Stomach (tissue), 19 donors: ENCODE measurements at places on chromosomes 6 and 20. TPM values are rescaled to one million over a fixed set of nuclear protein-coding genes. Genes with fewer than 3 reads are reported as not detected.

The CLPSL2 gene
- total RNA-seq: not detected

DNA sequence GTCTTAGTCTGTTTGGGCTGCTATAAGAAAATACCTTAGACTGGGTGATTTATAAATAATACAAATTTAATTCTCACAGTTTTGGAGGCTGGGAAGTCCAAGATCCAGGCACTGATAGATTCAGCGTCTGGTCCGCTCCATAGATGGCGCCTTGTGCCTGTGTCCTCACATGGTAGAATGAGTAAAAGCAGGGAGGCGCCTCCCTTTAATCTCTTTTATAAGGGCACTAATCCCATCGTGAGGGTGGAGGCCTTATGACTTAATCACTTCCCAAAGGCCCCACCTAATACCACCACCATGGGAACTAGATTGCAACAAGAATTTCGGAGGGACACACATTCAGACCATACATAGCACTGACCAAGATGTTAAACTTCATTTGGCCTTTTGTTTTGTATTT, 91.2 kb upstream of the TMEM181 start:
- DNase-seq: no peak

DNA sequence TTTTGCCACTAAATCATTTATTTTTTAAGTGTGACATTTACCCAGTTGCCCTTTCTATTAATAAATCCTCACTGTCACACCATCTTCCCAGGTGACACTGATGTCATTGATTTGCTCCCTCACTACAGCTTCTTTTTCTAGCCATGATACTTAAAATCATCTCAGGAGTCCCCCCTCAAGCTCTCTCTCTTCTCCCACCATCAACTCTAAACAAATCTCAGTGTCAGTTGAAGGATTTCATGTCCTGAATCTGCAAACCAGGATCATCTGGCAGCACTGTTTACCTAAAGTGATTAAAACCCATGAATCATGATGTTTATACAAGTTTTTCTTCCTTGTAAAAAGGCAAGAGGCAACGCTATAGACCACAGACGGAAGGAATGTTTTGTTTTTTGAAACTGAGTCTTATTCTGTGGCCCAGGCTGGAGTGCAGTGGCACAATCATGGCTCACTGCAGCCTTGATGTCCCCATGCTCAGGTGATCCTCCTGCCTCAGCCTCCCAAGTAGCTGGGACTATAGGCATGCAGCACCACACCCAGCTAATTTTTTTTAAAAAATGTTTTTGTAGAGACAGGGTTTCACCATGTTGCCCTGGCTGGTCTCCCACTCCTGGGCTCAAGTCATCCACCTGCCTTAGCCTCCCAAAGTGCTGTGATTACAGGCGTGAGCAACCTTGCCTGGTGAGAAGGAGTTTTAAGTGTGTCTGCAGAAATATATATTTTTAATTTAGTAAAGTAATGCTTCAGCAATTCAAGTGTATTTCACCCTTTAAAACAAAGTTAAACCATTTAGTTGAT, 30.1 kb upstream of the SH3BGRL2 start:
- no peak for DNase-seq

- DNase-seq: no peak
These were observed 15.8 kb downstream of the TRAPPC3L start for GRCh38 chr6:116529466-116530290.

The NFATC2 gene
- 7.0 TPM for total RNA-seq

The GPR31 gene
- not detected for total RNA-seq

GRCh38 chr6:19713411-19713810, 123.8 kb upstream of the ID4 start:
- DNase-seq: no peak

DNA sequence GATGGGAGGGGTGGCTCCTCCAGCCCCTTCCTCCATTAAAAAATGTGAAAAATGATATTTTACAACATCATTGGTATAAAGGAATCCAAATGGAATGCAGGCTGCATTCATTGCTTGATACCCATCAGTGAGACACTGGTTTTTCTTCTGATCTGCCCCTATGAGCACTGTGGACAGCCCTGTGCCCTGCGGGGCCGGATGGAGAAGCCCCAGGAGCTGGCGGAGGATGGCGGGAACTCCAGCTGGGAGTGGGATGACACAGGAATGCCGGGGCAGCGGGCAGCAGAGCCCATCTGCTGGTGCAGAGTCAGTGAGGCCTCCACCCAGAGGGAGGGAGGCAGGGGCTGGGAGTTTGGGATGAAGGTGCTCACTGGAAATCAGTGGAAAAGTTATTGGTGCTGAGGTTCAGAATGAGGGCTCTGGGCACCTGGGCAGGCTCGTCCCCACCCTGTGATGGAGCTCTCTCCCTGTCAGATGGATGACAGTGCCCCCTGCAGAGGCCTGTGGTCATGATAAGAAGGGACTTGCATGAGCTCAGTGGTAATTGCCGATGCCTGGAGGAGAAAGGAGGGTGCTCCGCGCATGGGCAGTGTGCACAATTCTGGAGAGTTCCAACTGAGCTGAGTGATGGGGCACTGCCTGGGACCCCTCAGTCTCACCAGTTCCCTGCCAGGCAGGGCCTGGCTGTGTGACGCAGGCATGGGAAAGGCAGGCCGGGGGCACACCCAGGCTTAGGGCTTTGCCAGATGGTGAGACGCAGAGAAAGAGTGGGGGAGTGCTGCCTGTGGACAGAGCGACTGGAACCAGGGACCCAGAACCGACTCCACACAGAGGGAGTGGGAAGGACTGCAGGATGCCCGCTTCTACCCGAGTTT, 23.2 kb downstream of the CTCFL start:
- no peak for DNase-seq

The SYNGAP1 gene
- total RNA-seq: 4.6 TPM

- DNase-seq: no peak
These were observed 105.1 kb downstream of the JPH2 start for GRCh38 chr20:44081888-44082287.

The DHX16 gene
- 37.4 TPM for total RNA-seq

- DNase-seq: no peak
These were observed 18.7 kb upstream of the MEI4 start for GRCh38 chr6:77633993-77634715.

GRCh38 chr20:33169176-33169794, 1.3 kb downstream of the BPIFA2 start:
- no peak for DNase-seq

DNA sequence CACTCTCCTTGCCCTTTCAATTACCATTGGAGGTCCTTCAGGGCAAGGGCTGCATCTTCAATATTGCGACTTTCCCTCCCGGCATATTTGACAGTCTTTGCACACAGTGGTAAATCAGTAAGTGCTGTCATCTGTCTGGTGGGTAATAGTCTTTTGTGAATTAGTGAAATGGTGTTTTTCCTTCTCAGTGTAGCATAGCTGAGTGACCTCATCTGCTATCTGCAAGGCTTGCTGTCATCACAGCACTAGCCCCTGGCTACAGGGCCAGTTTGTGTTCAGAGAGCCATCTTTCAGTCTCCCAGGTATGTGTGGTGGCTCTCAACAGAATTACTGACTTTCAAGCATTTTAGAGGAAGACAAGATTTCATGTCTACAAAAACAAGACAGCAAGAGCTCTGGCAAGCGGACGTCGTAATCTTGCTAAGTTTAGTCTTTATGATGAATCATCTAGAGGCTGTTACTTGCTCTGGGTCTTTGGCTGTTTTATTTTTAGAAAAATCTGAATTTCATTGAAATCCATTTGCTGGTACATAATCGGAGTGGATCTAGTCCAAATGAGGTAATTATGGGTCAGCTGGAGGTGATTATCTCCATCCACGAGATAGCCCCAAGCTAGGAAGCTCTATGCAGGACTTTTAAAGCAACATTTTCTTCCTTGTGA, 528.9 kb downstream of the EPM2A start:
- DNase-seq: no peak

DNA sequence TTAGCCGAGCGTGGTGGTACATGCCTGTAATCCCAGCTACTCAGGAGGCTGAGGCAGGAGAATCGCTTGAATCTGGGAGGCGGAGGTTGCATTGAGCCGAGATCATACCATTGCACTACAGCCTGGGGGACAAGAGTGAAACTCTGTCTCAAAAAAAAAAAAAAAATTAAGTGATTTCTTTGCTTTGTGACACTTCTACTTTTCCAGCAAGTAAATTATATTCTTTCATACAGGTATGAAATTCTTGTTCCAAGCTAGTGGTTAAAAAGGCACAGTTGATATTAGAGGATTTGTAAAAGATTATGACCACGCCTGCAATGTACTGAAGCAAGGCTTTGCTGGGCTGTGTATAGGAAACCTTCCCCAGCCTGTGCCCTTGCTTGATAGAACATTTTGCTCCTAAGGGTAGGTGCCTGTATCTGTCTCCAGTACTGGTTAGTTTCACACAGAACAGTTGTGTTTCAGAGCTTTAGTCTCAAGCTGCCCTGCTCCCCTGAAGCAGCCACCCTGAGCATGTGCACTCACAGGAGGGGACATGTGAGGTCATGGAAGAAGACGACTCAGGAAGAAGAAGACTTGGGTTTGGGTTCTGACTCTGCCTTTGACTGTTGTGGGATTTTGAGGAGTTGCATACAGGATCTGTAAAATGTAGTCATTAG, 10.2 kb downstream of the PTPN1 start:
- DNase-seq: no peak

The MYL9 gene
- 258 TPM for total RNA-seq

The TREM1 gene
- total RNA-seq: 1.7 TPM

DNA sequence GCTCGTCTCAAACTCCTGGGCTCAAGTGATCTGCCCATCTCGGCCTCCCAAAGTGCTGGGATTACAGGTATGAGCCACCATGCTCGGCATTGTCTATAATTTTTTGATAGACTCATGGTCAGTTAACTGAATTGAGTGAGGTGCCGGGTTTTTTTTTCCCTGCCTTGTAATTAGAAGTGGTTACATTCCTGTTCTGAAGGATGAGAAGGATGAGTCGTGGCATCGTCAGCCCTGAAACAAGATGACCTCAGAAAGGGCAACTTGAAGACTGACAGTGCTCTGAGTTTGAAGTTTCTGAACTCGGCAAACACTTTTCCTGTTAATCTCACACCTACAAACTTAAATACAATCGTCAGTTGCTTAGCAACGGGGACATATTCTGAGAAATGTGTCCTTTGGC, 158.7 kb upstream of the PDE10A start:
- no peak for DNase-seq

The GDAP1L1 gene
- 1.5 TPM for total RNA-seq

DNA sequence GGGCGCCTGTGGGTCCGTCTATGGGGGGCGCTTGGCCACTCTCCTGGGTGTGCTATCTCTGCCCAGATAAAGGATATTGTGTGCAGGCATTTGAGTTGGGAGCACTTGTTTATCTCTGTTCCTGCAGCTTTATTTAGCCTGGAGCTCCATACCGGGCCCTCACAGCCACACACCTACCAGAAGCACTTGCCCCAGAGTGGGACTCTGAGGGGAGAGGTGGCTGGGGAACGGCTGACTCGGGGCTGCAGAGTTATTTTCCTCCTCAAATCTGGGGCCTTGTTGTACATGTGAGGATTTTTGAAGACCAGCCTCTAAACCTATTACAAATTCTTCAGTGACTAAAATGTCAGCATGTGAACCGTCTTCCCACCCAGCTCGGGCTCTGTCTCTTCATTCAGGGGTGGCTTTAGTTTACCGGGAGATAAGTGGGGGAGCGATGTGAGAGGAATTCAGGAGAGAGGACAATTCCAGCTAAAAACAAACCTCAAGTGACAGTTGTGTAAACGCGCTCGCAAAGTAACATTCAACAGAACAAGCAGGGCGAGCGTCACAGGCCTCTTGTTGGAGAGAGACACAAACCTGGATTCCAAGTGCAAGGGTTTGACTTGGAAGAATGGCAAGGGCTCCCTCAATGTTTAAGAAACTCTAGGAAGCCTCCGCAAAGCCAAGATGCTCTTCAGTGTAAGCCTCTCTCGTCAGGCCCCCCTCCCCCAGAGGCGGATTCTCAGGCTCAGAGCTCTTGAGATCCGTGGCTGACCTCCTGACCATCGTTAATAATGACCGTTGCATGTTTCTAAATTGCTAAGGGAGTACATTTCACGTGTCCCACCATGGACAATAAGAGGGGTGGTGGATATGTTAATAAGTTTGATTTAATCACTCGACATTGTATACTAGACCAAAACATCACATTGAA, 548.9 kb downstream of the QKI start:
- DNase-seq: no peak

- DNase-seq: no peak
These were observed 15.1 kb upstream of the FOXC1 start for GRCh38 chr6:1594445-1595200.

DNA sequence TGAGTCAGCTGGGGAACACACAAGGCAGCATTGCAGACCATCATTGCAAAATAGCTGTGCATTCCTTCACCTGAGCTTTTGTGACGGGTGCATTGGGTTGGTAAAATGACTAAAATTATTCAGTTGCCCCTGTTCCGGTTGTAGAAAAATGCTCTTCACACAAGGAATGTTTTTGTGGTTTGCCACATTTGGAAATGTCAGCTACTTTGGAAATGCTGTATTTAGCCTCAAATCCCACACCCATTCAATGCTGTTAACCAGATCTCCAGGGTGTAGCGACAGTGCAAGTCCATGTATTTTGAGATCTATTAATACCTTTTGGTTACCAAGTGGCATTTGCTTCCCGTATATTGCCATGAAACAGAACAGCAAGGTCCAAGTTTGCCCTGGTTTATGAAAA, 201.2 kb downstream of the FOXA2 start:
- DNase-seq: no peak

The SLC17A9 gene
- 18.7 TPM for total RNA-seq

- peak; percentile 20 for DNase-seq
These were observed 185.0 kb downstream of the ANKRD60 start for GRCh38 chr20:58043236-58044140.

DNA sequence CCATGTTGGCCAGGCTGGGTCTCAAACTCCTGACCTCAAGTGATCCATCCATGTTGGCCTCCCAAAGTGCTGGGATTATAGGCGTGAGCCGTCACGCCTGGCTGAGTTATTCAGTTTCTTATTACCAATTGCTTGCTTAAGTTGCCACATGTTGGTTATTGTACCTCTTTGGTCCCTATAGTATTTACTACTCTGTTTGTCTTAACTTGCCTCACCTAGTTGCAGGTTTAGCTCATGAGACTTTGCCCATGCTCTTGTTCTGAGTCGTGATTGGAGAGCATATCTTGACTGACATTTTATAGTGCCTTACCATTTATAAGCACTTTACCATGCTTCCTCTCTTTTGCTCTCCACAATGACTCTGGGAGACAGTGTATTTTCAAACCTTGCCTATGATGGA, 134.2 kb upstream of the HDGFL1 start:
- DNase-seq: no peak

DNA sequence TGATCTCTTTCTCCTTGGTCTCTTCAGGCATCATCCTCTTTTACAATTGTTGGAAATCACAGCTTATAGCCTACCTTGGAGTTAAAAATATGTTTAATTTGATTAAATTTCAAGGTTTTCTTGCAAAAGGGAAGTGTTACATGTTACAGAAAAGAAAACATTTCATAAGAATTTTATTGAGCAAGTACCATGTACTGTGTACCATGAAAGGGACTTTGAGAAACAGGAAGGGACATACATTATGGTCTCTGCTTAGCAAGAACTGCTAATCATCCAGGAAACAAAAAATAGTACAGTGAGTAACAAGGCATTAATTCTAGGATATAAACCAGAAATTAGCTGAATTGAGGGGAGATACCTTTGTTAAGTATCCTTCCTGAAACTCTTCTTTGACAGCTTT, 145.3 kb upstream of the SPACA1 start:
- no peak for DNase-seq

GRCh38 chr20:57958050-57958420, 248.2 kb upstream of the PMEPA1 start:
- no peak for DNase-seq
